ENCODE measurements at places on chromosomes 1 and 21.
A peak's percentile ranks its signal among the peaks of the same experiment; 100 is the strongest.

DNA sequence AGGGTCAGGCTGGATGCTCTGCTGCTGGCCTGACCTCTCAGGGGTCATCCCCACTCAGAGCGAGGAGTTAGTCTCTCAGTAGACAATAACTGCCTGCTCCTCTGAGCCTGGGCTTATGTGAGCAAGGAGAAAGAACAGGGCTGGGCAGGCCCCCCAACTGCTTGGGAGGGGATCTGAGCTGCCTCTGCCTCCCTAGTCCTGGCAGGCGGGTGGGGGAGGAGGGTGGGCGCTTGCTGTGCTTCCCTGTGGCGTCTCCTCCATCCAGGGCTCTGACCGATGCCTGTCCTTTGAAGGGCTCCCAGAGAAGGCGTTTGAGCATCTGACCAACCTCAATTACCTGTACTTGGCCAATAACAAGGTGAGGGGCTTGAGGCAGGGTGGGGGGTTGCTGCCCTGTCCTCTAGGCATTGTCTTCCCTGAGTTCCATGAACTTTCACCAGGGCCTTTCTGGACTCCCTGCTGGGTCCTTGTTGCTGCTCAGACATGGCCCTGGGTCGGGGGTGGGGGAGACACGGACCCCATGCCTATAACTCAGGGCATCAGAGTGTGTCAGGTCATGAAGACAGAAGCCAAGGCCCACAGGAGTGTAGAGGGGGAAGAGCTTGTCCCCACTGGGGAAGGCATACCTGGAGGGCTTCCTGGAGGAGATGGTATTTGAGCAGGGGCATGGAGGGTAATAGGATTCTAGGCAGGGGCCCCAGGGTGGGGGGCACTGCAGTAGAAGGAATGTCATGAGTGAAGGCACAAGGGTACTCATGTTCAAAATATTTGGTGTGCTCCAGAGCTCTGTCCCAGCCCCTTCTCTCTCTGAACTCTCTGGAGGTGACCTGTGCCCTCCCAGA, 12.5 kb downstream of the PODN start:
- no peak for DNase-seq

- DNase-seq: peak; percentile 34
Measured at GRCh38 chr1:45802343-45803298, 791 bp upstream of the MAST2 start.

GRCh38 chr1:17465228-17465627, 25.8 kb upstream of the RCC2 start:
- DNase-seq: no peak

- no peak for DNase-seq
Measured at GRCh38 chr21:28770867-28771661, 221.6 kb downstream of the LTN1 start.

- DNase-seq: peak; percentile 33
Measured at GRCh38 chr1:244796719-244797406, 38.6 kb upstream of the COX20 start.

GRCh38 chr1:154190550-154190949, 1.4 kb downstream of the TPM3 start:
- DNase-seq: no peak

DNA sequence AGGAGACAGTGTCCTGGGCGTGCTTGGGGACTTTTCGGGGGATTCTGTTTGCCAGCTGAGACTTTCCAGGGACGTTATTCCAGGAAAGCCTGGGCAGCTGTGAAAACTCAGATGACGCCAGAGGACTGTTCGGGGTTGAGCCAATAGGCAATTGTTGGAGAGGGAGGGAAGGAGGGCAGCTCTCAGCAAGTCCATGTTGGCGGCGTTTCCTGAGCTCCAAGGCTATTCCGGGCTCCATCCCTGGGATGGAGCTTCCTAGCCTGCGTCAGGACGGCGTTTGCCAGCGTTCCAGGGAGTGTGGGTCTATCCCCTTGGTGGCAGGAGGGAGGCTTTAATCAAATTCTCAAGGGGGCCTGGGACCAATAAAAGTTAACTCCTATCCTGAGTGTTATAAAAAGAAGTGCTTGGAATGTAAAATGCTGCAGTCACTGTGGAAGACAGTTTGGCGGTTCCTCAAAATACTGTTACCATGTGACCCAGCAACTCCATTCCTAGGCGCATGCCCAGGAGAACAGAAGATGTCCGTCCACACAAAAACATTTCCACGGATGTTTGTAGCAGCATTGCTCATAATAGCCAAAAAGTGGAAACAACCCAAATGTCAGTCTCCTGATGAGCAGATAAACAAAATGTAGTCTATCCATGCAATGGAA, 15.2 kb downstream of the SLC27A3 start:
- DNase-seq: no peak

DNA sequence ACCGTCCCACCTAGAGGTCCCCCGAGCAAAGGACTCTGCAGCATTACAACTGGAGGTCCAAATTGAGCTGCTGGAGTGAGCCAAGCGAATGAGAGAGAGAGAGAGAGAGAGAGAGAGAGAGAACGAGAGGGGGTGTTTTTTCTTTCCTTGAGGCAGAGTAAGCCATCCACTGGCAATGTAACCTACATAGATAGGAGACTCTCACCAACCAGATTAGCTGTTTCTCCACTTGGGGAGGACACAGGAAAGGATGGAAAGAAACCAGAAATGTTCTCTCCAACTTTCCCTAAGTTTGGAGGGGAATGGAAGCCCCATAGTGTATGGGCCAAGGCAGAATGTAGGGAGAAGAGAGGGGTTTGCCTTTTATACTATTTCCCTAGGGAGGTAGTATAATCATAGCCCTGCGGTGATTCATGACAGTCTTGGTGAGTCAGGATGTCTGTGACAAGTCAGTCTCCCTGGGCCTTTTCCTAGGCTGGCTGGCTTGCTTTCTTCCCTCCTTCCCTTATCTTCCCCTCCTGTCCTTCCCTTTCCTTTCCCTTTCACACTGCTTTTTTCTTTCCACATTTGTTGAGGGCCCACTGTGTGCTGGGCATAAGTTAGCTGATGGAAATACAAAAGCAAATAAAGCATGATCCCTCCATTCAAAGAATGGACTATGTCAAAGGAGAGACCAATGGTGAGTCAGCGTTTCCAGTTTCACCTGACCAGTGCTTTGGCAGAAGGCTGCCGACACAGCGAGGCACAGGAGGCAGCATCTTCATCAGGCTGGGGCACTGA, 7.1 kb downstream of the FNDC7 start:
- no peak for DNase-seq

GRCh38 chr1:205665201-205666045, 14.9 kb downstream of the SLC45A3 start:
- no peak for DNase-seq

- no peak for DNase-seq
Measured at GRCh38 chr1:227242811-227243682, 75.2 kb downstream of the CDC42BPA start.

DNA sequence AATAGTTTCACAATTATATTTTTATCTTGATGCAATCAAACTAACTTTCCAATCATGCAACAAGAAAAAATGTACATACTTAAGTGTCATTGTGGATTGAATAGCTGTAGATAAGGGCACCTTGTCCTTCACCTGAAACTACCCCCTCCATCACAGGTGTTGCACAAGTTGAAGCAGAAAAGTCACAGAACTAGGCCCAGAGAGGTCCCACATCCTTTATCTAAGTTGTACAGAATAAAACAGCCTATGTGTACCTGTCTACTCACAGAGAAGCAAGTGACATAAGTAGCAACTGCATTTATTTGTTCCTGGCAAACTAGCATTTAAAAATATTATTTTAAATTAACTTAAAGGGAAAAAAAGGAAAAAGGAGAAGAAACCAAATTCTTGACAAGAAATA, 256.8 kb downstream of the FAF1 start:
- no peak for DNase-seq

DNA sequence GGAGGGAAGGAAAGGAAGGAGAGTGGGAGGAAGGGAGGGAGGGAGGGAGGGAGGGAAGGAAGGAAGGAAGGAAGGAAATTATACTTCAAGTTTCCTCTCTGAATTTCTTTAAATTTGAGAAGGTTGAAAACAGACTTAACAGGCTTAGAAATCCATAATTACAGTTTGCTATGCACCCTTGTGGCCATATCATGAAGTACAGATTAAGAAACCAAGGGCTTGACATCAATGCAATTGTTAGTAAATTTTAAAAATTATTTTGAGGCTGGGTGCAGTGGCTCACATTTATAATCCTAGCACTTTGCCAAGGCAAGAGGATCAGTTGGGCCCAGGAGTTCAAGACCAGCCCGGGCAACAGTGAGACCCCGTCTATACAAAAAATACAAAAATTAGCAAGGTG, 14.4 kb downstream of the ANP32E start:
- DNase-seq: no peak

GRCh38 chr1:172874950-172875349, 175.8 kb downstream of the TNFSF18 start:
- no peak for DNase-seq

DNA sequence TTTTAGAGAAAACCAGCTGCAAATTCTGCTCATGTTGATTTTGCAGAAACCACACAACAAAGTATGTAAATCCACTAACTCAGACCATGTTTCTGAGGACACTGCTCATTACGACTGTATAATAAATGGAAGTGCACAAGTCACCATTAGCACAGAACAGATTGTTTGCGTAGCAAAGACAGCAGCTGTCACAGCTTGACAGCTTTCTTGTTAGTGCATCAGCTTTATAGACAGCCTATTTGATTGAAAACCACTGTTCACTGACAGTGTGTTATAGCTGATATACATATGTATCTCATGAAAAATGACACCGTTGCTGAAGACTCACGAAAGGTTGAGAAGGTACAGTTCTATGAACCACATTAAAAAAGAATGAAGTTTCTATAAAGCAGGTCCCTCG, 560.2 kb upstream of the ZRANB2 start:
- DNase-seq: peak; percentile 40

GRCh38 chr1:248622570-248623001, 12.3 kb downstream of the OR2T11 start:
- peak; percentile 3 for DNase-seq

DNA sequence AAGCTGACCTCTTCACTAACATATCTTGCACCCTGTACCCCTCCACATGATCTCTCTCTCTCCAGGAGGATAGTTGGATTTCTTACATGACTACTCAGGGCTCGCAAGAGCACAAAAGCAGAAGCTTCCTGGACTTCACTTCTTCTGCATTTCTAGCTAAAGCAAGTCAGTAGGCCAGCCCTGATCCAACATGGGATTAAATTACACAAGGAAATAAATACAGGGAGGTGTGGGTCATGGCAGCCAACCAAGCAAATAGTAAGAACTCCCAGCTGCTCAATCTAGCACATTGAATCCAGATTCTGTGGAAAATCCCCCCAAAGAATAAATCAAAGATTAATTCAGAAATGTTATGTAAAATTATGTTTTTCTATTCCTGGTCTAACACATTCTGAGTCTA, 33.3 kb downstream of the KLHDC7A start:
- no peak for DNase-seq

- DNase-seq: no peak
Measured at GRCh38 chr1:182134257-182134656, 72.7 kb upstream of the ZNF648 start.

- DNase-seq: no peak
Measured at GRCh38 chr1:226397011-226397926, 10.6 kb downstream of the PARP1 start.

GRCh38 chr1:101929343-101929742, 67.4 kb downstream of the OLFM3 start:
- DNase-seq: peak; percentile 74

DNA sequence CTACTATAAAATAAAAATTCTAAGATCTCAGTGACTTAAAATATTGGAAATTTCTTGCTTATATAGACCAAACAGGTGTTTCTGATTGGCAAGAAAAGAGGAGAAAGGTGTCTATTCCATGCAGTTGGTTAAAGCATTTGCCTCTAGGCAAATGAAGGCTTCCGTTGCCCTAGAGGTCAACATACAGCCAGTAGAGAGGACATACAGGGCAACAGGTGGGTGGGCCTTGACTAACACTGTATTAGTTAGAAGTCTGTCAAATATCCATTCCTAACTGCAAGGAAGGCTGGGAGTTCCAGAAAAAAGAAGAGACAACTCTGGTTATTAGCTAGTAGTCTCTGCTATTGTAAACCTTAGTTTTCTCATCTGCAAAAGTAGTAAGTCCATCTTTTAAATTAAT, 43.0 kb downstream of the TNFSF4 start:
- DNase-seq: no peak

- DNase-seq: no peak
Measured at GRCh38 chr1:241308471-241308870, 48.5 kb downstream of the RGS7 start.

GRCh38 chr1:60911966-60912697, 170.2 kb upstream of the NFIA start:
- peak; percentile 53 for DNase-seq

DNA sequence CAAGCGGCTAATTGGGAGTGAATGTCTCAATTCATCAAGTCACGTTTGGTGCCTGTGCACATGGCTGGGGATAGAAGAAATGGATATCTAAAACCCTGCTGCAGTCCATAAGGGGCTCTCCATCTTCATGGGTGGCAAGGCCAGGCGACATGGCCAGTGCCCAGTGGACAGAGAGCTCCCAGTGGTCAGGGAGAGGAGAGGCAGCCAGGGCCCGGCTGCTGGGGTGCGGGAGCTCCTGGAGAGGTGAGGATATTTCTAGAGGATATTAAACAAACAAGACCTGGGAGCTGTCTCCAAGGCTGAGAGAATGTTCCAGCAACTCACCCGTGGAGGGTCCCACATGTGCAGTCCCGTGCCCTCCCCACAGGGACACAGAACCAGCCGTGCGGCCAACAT, 368.8 kb upstream of the C1orf174 start:
- no peak for DNase-seq

GRCh38 chr1:39727221-39727931, 11.3 kb upstream of the PPIE start:
- no peak for DNase-seq

- no peak for DNase-seq
Measured at GRCh38 chr21:28256420-28256831, 736.3 kb downstream of the LTN1 start.

DNA sequence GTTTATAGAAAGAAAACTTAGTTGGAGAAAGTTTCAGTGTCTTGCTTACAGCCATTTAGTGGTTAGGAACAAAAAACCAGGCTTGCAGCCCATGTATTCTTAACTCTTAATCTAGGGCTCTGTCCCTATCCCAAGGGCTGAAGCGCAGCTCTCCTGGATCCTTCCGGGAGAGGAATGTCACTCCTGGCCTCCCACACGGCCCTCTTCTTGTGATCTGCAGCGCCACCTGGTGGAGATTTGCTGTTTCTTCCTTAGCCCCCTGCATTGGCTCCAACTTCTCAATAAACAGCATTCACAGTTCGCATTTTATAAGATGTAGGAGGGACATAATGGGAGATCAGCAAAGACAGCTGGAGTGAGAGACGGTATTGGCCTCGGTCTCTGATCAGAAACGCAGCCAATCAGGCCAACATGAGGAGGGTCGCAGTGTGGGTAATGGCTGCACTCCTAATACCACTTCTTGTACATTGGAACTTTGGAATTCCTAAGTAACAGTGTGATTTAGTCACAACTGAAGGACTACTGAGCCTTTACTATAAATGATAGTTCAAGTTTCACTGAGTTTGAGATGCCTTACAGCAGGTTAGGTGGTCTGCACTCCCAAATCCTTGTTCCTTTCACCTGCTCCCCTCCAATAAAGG, 283.4 kb downstream of the ASTN1 start:
- DNase-seq: peak; percentile 23

GRCh38 chr1:243712941-243713340, 137.1 kb downstream of the AKT3 start:
- DNase-seq: peak; percentile 89

Data from NCI-H748 treated with DMSO at 0.1 percent for 48 hours (cell line).